ENCODE measurements at places on chromosomes 12 and 14. TPM values are rescaled to one million over a fixed set of nuclear protein-coding genes. Genes with fewer than 3 reads are reported as not detected.

Gene RFX4
- 0.08 TPM for total RNA-seq

Gene AVPR1A
- 0.84 TPM for total RNA-seq

Gene CLSTN3
- total RNA-seq = 8.3 TPM

Gene PTPRB
- total RNA-seq = 27.6 TPM

Gene A2ML1
- not detected for total RNA-seq

Gene DBX2
- total RNA-seq = not detected

Gene SCNN1A
- 459 TPM for total RNA-seq

Gene FLVCR2
- total RNA-seq = 19.8 TPM

Gene HSP90AA1
- total RNA-seq = 274 TPM

Gene CS
- 403 TPM for total RNA-seq

Gene CISTR
- total RNA-seq = not detected

Gene VWF
- total RNA-seq = 42.8 TPM

Gene L2HGDH
- 9.4 TPM for total RNA-seq

Gene C3AR1
- 7.4 TPM for total RNA-seq

Gene GPR84
- total RNA-seq = 0.50 TPM

Gene SIRT4
- 1.3 TPM for total RNA-seq

Gene AACS
- 69.0 TPM for total RNA-seq

Gene MLXIP
- 125 TPM for total RNA-seq

Gene PTCSC3
- not detected for total RNA-seq

Gene IFT81
- total RNA-seq = 5.1 TPM

Gene DNAAF2
- 7.7 TPM for total RNA-seq

Gene PPP1R3E
- total RNA-seq = 10.8 TPM

Gene EAPP
- total RNA-seq = 59.7 TPM

Gene TESPA1
- total RNA-seq = 1.8 TPM

Gene SYCP3
- 0.20 TPM for total RNA-seq

Gene DEPDC4
- 3.0 TPM for total RNA-seq

Gene SPTB
- total RNA-seq = 0.34 TPM

Gene LGR5
- 5.2 TPM for total RNA-seq

Gene AQP2
- total RNA-seq = not detected

Gene COL2A1
- 0.95 TPM for total RNA-seq

Gene OTUB2
- total RNA-seq = 2.0 TPM

Gene PARPBP
- 3.1 TPM for total RNA-seq

Gene CIROP
- not detected for total RNA-seq

Gene B3GNT4
- total RNA-seq = 0.98 TPM

Gene TAS2R7
- not detected for total RNA-seq

Gene POU6F1
- total RNA-seq = 6.3 TPM

Gene CLEC4D
- total RNA-seq = not detected

Gene TRPV4
- total RNA-seq = 0.09 TPM

Gene P2RX7
- 0.46 TPM for total RNA-seq

Gene NRXN3
- 5.6 TPM for total RNA-seq

Gene RECQL
- total RNA-seq = 11.5 TPM

Gene TBX3
- total RNA-seq = 5.6 TPM

Gene DNAI7
- 0.45 TPM for total RNA-seq

Gene TAS2R9
- not detected for total RNA-seq

Gene C12orf50
- total RNA-seq = not detected

Gene HSPB8
- 3.5 TPM for total RNA-seq

Measured in left colon (tissue), 2 donors.